GM03348 (cell line): ENCODE measurements at places on chromosomes 16 and 17.

DNA sequence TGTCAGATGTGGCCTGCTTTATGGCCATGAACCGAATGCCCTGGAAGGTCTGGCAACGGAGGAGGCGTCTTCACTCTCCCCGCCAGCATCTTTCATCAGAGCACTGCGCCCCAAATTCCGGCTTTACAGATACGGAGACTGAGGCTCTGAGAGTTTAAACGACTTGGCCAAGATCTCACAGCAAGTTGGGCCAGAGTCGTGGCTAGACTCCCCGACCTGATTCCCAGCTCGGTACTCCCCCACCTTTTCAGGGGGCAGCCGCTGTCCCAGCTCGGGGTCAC lies 1.7 kb downstream of the NGFR start:
- no peak for DNase-seq

- DNase-seq = no peak
Measured at GRCh38 chr16:75272097-75272551, 20.7 kb upstream of the BCAR1 start.

DNA sequence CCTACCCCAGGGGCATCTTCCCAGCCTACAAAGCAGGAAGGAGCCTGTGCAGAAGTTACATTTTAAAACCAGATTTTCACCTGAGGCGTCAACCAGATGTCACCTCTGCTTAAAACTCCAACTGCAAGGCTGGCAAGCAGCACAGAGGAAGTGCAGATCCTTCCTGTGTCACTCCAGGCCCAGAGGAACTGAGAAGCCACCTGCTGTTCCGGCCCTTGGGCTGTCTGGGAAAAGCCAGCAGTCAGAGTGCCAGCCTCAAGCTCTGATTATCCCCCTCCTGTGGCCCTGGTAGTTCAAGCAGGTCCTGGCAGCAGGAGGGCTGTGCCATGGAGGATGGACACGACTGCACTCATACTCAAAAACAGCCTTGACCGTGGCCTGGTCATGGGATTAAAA lies 10.2 kb downstream of the POLR2C start:
- DNase-seq = no peak

DNA sequence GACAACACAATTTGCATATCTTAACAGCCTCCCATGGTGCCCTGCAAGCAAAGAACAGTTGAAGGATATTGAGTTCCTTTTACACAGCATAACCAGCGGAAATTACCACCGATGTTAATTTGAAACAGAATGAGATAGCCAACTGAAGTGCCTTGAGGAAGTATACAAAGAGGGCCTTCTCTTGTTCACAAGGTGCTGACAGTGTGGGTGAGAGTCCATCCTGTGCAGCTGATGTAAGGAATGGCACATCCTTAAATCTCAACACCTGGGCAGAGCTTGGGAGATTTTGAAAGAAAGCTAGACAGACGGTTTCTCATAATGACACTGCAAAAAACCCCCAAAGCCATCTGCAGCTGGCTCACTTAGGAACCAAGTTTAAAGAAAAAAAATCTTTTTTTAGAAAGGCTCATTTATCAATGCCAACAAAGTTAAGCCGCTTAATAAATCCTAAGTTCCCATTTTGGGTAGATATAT lies 818.6 kb downstream of the KCNJ2 start:
- DNase-seq = no peak

DNA sequence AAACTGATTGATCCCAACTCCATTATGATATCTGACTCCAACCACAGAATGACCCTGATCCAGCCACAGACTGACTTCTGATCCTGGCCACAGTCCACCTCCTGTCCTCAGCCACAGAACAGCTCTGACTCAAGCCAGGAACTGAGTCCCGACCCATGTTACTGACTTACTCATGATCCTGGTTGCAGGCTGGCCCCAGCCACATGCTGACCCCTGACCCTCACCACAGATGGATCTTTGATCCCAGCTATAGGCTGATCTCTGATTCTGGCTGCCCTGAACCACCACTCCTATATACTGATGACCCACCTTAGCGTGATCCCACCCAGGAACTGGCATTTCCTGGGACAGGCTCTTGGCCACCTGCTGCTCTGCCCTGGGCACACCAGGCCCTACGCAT lies 32.2 kb upstream of the IL21R start:
- peak; percentile 24 for DNase-seq
